Stomach (tissue), 19 donors: ENCODE measurements at places on chromosomes 16 and 17. TPM values are rescaled to one million over a fixed set of nuclear protein-coding genes. Genes with fewer than 3 reads are reported as not detected.
A peak's percentile ranks its signal among the peaks of the same experiment; 100 is the strongest.

DNA sequence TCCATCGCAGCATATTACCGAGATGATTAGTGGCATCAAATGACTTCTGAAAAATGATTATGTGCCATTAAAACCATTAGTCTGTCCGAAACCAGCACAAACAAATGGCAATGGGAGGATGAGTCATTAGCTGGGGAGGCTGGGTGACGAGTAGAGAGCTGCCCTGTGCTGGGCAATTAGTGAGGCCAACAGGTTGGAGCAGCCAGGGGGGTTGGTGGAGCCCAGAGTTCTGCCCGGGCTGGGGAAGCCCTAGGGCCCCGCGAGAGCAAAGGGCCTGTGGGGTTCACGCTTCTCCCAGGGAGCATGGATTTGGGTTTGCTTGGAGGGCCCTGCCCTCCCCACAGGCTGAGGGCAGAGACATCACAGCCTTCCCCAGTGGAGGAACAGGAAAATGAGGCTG, 152.1 kb upstream of the RPL38 start:
- no peak for DNase-seq
- H3K4me1 ChIP-seq: no peaks in the 10 kb centered on the region
- H3K27ac ChIP-seq: no peak overlapping the region
- no peaks in the 10 kb centered on the region for H3K36me3 ChIP-seq
- peaks cover 36% of the 10 kb centered on the region for H3K27me3 ChIP-seq

DNA sequence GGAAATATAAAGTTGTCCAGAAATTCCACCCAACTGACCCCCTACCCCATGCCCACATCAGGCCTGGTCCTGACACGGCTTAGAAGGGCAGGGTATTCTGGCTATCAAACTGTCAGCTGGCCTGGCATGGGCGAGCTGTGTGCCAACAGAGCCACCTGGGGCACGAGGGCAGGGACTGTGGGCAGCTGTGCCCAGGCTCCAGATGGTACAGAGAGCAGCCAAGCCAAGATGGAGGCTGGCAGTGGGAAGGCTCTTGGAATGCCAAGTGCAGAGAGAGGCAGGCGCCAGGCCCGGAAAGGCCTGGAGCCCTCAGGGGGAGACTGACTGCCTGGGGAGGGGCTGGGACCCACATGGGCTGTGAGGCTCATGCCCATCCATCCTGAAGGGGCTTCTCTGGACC, 24.3 kb upstream of the PHF12 start:
- H3K27me3 ChIP-seq: no peaks in the 10 kb centered on the region
- H3K36me3 ChIP-seq: no peaks in the 10 kb centered on the region
- DNase-seq: no peak
- no peak overlapping the region for H3K4me3 ChIP-seq

DNA sequence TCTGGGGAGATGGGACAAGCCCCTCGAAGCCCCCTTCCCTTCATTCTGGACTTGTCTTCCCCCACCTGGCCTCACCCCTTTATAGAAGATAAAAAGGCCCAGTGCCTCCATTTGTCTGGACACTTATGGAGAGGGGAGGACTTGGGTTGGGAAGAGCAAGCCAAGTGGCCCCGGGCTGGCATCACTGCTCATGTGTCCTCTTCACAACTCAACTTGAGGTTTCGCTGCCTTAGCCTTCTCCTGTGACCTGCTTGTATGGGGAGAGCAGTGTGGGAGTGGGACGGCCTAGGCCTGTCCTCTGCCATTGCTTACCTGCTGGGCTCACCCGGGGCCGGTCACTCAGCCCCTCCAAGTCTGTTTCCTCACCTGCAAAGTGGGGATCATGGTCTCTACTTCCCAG, 1.4 kb downstream of the PAQR4 start:
- H3K4me3 ChIP-seq: peak overlapping the region; percentile 77
- H3K36me3 ChIP-seq: no peaks in the 10 kb centered on the region
- peaks cover 50% of the 10 kb centered on the region for H3K4me1 ChIP-seq
- H3K27ac ChIP-seq: peak overlapping the region; percentile 65
- H3K27me3 ChIP-seq: peaks cover 32% of the 10 kb centered on the region

GRCh38 chr17:39527220-39527813, 66.0 kb downstream of the CDK12 start:
- peaks cover 68% of the 10 kb centered on the region for H3K36me3 ChIP-seq
- no peak for DNase-seq
- no peak overlapping the region for H3K4me3 ChIP-seq
- no peaks in the 10 kb centered on the region for H3K4me1 ChIP-seq

DNA sequence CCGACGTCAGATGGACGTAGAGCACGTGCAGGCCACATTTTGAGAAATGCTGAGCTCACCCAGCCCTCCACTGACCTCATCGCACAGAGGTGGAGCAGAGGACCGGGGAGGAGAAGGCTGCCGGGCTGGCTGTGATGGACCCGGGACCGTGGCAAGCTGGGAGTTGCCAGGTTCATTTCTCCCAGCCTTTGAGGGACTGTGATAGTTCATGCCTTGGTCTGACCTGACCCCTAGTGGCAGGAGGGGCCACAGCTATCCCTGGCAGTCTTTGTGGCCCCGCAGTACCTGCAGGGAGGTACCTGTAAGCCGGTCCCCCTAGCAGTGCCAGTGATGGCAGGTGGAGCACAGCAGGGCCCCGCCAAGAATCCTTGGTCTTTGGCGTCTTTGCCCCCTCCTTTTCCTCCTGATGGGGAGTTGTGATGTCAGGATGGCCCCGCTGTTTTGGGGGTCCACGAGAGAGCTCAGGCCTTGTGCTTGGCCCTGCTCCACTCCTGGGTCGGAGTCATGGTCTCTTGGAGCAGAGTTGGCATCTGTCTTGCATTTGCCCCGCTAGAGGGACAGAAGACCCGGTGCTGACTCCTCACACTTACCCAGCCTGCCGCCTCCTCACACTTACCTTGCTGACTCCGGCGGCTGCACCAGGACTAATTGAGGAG, 50.4 kb downstream of the OR1D5 start:
- DNase-seq: peak; percentile 63
- H3K36me3 ChIP-seq: peaks cover 86% of the 10 kb centered on the region
- no peaks in the 10 kb centered on the region for H3K4me1 ChIP-seq
- H3K27ac ChIP-seq: no peak overlapping the region
- no peak overlapping the region for H3K4me3 ChIP-seq

- no peaks in the 10 kb centered on the region for H3K4me1 ChIP-seq
- no peaks in the 10 kb centered on the region for H3K36me3 ChIP-seq
- no peak for DNase-seq
- H3K27me3 ChIP-seq: peaks cover 8% of the 10 kb centered on the region
- no peak overlapping the region for H3K4me3 ChIP-seq
- H3K27ac ChIP-seq: no peak overlapping the region
These were observed 81.3 kb downstream of the GSG1L start for GRCh38 chr16:27982184-27982583.

- H3K36me3 ChIP-seq: peaks cover 27% of the 10 kb centered on the region
- DNase-seq: no peak
- peak overlapping the region; percentile 98 for H3K27ac ChIP-seq
- H3K4me3 ChIP-seq: peak overlapping the region; percentile 96
These were observed 381 bp downstream of the CTNS start for GRCh38 chr17:3636908-3637373.

GRCh38 chr17:83132251-83133081, 53.1 kb downstream of the METRNL start:
- no peak overlapping the region for H3K4me3 ChIP-seq
- H3K36me3 ChIP-seq: no peaks in the 10 kb centered on the region
- DNase-seq: no peak
- no peak overlapping the region for H3K27ac ChIP-seq

The MT4 gene
- not detected for total RNA-seq

The ADAD2 gene
- not detected for total RNA-seq

The RETREG3 gene
- 29.8 TPM for total RNA-seq

The MAPT gene
- total RNA-seq: not detected

The OTOP2 gene
- total RNA-seq: not detected

The ABCA6 gene
- total RNA-seq: 13.3 TPM

The KRT9 gene
- total RNA-seq: not detected

The PPP1R27 gene
- not detected for total RNA-seq

The CACNG3 gene
- not detected for total RNA-seq
